ENCODE measurements at places on chromosomes 2 and 18.

GRCh38 chr2:126244937-126245336, 411.0 kb upstream of the GYPC start:
- peak; percentile 5 for DNase-seq

- DNase-seq = no peak
Measured at GRCh38 chr2:123045713-123046112, 979.4 kb upstream of the CNTNAP5 start.

DNA sequence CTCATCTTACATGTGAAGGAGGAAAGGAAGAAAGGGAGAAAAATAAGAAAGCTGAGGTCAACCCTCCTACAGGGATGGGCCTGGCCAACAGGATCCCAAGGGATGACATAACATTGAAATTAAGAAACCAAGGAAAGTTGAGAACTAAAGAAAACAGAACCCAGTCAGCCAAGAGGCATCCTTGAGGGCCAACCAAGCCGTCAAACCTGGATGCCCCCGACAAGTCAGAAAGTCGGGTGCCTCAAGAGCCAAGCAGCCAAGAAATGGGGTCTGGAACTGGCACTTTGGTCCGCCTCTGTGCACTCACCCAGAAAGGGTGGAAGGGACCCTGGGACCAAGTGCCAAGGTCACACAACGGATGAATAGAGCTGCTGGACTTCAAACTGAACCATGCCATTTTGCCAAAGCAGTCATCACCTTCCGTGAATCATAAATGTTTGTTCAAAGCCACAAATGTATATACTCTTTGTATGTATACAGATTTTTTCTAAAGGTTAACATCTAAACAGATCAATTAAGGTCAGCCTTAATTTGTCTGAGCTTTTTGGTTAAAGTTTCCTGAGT, 27.0 kb upstream of the PTPN4 start:
- DNase-seq = no peak

DNA sequence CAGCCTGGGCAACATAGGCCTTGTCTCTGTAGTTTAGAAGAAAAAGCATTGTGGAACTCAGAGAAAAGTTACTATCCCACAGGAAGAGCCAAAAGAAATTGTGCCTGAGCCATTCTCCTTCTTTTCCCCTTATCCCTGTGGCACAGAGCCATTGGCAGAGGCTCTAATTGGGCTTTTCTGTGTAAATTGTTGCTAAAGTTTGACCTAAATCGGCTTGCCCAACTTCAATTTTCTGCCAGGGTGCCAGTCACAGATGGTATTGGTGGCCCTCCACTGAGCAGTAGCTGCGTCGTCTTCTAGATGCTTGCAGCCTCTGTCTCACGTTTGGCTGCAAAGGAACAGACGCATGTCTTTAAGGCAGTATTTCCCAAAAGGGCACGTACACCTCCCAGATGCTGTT, 30.3 kb downstream of the ZNF532 start:
- no peak for DNase-seq

DNA sequence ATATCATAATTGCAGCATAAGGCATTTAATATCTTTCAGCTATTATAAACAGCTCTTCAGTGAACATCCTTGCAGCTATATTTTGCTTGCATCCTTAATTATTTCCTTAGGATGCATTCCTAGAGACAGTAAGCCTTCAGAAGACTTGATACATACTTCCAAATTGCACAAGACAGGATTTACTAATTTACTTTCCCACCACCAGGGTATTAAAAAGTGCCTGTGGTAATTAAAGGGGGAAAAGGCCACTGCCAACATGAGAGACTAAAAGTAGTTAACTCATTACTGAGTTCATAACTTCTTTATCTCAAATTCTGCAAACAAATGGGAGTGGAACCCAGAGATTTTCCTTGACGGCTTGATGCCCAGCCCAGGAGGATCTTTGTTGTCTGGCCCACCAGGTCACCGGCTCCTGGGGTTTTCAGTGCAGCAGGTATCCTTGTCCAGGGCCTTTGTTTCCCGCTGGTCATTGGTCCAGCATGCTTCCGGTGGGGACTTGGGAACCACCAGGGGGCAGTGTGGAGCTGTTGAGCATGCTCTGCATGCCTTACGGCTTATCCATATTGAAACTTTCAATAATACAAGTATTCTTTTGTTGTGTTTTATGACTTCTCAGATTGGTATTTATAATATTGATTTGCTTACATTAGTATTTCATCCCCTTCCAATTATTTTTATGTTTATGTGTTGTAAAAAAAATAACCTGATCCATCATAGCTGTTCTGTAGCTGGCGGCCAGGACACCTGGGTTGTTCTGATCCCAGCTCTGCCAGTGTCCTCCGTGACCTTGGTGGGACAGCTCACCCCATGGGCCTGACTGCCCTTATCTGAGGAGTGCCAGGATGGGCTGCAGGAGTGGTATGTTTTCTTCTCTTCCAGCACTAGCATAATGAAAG, 61.4 kb downstream of the TGOLN2 start:
- peak; percentile 32 for DNase-seq

GRCh38 chr2:151043484-151043883, 218.2 kb downstream of the RBM43 start:
- no peak for DNase-seq

Measured in stimulated activated CD4-positive, alpha-beta T cell treated with anti-CD3 and anti-CD28 coated beads, Interleukin-1b, Interleukin-23, amount 100 ng/mL, for 1 hour (primary cell).